Fibroblast of lung (primary cell): ENCODE measurements at places on chromosomes 4 and X.

- no peak for DNase-seq
Measured at GRCh38 chr4:53137468-53137867, 228.4 kb downstream of the SCFD2 start.

- DNase-seq = no peak
Measured at GRCh38 chr4:128552586-128552907, 257.0 kb upstream of the JADE1 start.

DNA sequence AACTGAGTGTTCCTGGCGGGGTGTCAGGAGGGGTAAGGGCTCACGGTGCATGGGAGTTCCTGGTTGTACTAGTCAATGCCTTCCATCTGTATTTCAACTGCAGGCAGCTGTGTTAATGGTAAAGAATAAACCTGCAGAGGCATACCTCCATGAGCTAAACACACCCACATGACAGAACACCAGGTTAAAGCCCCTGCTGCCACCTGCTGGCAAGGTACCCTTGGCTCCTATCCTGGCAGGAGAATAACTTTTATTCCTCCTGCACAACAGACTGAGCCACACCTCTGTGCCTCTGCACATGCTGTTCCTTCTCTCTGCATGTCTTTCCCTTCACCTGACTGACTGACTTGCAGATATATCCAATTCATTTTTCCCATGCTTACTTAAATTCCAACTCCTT lies 11.1 kb downstream of the ITIH6 start:
- no peak for DNase-seq

GRCh38 chrX:66016905-66017658 lies 22.8 kb downstream of the VSIG4 start:
- DNase-seq = no peak

- DNase-seq = peak; percentile 21
Measured at GRCh38 chrX:20653070-20653469, 386.4 kb upstream of the RPS6KA3 start.

- no peak for DNase-seq
Measured at GRCh38 chrX:97898798-97899197, 1015.1 kb downstream of the RPA4 start.

- no peak for DNase-seq
Measured at GRCh38 chr4:152368001-152368400, 167.9 kb downstream of the FBXW7 start.

GRCh38 chrX:20132666-20133065 lies 9.0 kb downstream of the EIF1AX start:
- no peak for DNase-seq

GRCh38 chrX:136588036-136588435 lies 56.0 kb downstream of the VGLL1 start:
- no peak for DNase-seq

- DNase-seq = no peak
Measured at GRCh38 chr4:59127743-59128142, 2017.6 kb upstream of the IGFBP7 start.

GRCh38 chrX:9204560-9204959 lies 170.6 kb upstream of the FAM9B start:
- DNase-seq = peak; percentile 18

DNA sequence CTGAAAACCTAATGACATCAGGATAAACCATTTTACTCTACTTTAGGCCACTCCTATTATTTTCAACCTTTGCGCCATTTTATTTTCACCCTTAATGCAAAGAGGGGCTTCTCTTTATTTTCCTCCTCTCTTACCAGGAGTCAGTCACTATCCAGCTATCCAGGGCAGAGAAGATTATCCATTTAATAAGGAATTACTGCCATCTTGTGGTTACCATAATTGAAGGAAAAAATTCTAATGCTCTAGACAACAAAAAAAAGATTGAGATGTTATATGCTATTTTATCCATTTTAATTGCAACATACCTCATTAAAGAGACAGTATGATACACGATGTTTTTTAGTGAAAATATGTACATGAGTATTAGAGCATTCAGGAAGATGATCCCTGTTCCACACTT lies 514.5 kb upstream of the FAM241A start:
- peak; percentile 47 for DNase-seq

- DNase-seq = peak; percentile 90
Measured at GRCh38 chr4:33369446-33369845, 2649.3 kb downstream of the PCDH7 start.

- peak; percentile 66 for DNase-seq
Measured at GRCh38 chrX:123425904-123426303, 241.8 kb downstream of the GRIA3 start.

DNA sequence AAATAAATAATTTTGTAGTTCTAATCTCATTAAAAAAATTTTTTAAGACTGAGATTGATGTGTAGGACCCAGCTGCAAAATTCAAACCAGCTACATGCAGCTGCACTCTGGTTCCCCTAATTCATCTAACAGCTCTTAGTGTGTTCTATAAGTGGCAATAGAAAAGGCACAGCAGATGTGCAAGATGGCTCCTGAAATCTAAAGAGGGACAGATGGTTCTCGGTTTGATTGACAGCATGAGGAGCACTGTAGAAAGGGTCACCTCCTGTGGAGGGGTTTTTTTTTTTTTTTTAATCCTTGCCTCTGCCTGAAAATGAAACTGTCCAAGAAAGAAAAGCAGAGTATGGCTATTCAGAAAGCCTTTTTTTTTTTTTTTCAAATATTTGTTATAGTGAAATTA lies 16.9 kb upstream of the OCIAD1 start:
- no peak for DNase-seq

DNA sequence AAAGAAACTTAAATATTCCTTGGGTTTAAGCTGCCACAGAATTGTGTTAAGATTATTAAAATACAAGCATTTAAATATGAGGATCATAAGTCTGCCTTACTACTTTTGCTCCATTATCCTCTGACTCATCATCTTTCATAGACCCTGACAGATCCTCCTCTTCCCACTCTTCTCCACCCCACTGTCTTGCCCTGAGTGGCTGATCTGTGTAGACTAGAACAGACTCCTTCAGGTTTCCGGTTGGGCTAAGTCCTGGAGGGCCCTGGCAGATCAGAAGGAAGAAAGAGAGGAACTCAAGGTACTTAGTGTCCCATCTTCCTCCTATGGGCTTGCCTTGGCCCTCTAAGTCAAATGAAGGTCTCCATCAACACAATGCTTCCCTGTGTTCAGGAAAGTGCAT lies 30.7 kb downstream of the PALLD start:
- no peak for DNase-seq

GRCh38 chr4:150305995-150306394 lies 227.8 kb downstream of the DCLK2 start:
- peak; percentile 81 for DNase-seq

GRCh38 chr4:16192057-16192456 lies 34.2 kb downstream of the TAPT1 start:
- no peak for DNase-seq

DNA sequence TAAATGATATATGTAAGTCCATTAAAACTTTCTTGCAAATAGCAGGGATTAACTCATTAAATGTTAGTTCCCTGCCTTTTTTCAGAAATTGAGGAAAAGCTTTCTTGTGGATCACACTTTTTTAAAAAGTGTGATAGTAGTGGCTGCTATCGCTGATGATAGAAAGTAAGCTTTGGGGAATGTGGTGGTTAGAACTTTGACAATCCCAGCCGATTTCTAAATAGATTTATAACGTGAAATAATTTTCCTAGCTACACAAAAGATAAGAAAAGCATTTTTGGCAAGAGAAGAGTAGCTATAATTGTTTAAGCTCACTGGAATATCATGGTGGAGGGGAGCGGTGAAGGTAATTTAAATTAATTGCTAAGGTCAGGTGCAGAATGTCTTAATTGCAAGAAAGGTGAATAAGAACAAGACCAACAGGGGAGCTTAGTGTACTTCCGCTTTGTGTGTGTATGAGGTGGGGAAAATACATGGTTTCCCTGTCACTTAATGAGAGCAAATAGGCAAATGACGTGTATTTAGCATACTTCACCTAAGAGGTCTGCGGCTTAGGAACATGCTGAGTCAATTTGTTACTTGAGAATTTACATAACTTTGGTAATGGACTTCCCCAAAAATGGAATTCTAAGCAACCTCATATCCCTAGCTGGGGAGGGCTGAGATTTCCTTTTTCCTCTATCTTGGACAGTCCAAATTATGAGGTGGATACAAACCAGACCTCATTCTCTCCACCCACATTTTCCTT lies 11.7 kb upstream of the IL21 start:
- peak; percentile 74 for DNase-seq

DNA sequence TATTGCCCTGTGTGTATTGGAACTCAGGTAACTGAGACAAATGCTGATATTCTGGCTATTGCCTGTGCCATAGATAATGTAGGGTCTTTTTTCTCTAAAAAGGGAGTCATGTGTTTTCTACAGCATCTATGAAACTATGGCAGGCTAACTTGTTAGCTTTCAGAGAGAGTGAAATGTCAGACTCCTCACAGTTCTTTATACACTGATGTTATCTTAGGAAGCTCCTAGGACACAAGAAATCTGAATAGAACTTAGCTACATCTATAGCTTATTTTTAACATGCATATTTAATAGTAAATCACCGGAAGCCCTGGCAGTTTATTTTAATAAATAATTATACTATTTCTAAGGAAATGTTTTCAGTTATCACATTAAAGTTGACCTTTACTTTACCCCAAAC lies 369.6 kb downstream of the NAF1 start:
- DNase-seq = no peak

DNA sequence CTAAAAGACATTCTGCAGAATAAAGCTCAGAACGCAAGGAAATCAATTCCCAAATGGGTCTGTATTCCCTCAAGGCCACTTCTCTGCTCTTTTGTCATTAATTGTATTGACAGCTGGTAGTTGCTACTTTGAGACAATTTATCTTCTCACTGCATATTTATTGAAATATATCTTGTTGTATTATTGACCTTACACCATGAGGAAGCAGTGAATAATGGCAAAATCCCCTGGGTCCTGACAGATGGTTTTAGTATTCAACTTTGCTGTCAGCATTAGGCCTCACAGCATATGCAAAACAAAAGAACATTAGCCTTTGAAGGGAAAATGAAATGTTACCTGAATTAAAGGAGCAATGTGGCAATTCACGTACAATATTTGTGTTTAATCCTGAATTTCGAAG lies 406.1 kb upstream of the TRAM1L1 start:
- no peak for DNase-seq

GRCh38 chrX:49233887-49234555 lies 881 bp upstream of the CACNA1F start:
- no peak for DNase-seq

DNA sequence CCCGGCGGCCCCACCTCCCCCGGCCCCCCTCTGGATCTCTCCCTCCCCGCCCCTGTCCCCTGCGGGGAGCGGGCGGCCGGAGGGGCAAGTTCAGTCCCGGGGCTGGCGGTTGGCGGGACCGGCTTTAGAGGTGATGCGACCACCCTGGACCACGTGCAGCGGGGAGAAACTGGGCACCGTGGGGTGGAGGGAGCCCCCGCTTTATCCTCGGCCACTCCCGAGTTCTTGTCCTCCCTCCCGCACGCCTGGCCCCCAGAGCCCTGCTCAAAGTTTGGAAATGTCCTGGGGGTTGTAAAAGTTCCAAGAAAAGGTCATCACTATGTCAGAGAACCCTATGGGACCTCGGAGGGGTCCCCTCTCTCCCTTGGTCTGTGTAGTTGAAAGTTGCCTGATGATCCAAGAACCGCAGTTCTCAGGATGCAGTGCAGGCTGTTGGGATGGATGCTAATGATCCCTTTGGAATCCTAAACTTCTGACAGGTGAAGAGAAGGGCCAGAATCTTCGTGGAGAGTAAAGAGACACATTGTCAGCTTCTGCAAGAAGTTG lies 411 bp upstream of the VEGFC start:
- DNase-seq = no peak

DNA sequence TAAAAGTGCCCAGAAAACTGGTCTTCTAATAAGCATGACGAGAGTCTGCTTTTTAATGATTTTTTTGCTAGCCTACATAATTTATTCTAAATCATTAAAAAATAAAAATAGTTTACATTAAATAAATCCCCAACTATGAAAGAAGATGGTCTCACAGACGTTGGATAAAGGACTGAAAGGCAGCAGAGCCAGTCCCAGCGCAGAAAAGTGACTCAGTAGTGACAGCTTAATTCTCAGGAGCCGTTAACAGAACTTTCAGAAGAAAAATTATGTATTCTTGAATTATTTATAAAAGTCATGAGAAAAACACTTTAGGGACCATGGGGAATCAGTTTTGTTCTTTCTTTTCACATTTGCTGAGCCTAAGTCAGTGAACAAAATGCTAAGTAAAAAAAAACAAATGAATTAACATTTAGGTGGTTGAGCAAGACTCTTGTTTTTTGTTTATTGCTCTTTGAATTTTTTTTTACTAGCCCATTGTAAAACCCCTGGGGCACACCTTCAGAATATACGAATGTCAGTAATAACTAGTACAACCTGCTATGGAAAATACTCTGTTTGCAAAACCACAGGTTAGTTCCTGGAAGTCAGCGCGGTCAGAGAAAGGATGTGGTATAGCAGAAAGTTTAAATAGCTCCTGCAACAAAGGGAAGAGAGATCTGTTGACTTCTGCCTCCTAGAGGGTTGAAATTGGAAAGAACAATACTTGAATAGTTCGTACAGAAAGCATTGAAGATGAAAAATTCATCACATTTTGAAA lies 50.4 kb upstream of the CCDC160 start:
- DNase-seq = no peak

GRCh38 chrX:153583433-153583832 lies 15.5 kb downstream of the CCNQ start:
- DNase-seq = peak; percentile 10

- no peak for DNase-seq
Measured at GRCh38 chr4:53802500-53802899, 211.2 kb upstream of the LNX1 start.

DNA sequence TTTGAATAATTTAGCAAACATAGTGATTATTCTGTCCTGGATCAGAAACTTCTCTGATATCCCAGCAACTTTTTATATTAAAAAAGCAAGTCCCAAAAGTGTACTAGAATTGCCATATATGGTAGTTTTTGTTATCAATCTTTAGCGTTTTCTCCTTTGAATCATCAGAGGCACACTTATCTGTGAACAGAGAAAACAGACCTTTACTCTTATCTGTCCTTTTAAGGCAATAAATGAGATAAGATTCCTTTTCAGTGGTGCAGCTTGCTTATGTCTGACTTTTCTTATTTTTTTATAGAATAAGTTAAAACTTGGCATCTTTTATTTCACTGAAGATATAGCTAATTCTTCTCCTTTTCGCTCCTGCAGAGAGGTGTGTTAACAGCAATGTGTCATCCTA lies 458.1 kb upstream of the PCDH10 start:
- DNase-seq = peak; percentile 20

DNA sequence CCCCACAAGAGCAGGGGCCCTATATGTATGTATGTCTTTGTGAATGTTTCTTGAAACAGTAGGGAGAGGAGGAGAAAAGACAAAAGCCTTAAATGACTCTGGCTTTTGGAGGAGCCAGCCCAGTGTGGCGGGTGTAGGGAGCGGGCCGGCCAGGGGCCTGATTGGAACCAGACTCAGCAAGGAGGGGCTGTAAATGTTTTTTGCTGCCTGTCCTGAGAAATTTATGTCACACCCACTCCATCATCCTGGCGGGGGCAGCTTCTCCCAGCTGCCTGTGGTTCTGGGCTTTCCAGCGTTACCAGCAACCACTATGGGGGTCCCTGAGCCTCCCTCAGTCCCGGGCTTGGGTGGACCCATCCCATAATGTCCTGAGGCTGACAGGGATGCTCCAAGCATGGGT lies 130.8 kb downstream of the PJA1 start:
- DNase-seq = no peak

- DNase-seq = no peak
Measured at GRCh38 chrX:72107320-72107719, 24.4 kb downstream of the RTL5 start.
